CD14-positive monocyte (primary cell): ENCODE measurements at places on chromosomes 7 and 10. TPM values are rescaled to one million over a fixed set of nuclear protein-coding genes. Genes with fewer than 3 reads are reported as not detected.

DNA sequence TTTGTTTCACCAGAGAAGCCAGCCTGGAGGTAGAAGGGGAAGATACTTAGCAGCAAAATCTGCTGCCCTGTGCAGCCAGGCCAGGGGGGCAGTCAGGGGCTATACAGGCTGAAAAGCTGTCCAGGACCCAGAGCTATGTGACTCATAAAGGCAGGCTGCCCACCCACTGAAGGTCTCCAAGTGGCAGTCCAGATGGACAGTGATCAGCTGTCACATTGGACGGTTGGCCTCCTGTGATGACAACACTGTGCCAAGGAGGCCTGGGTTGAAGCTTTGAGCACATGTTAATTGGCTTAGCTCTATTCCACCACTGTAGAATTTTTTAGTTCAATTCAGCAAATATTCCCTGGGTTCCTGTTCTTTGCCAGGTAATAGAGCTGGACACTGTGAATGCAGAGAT, 577.3 kb upstream of the GALNT17 start:
- DNase-seq = no peak

GRCh38 chr7:23383225-23383624, 84.1 kb downstream of the MALSU1 start:
- DNase-seq = no peak

GRCh38 chr10:1690086-1690485, 47.2 kb downstream of the ADARB2 start:
- DNase-seq = no peak

GRCh38 chr7:468681-469562, 50.7 kb downstream of the PDGFA start:
- DNase-seq = peak; percentile 84

PLXNA4 gene
- polyA plus RNA-seq = not detected in 2 replicates

- DNase-seq = no peak
These were observed 51.3 kb upstream of the WIPF3 start for GRCh38 chr7:29754874-29755490.

XRCC2 gene
- 0.03 and 0.05 TPM in 2 replicates for polyA plus RNA-seq

ZNF438 gene
- 5.4 TPM for polyA plus RNA-seq

CCL24 gene
- 1.2 and 2.9 TPM in 2 replicates for polyA plus RNA-seq

- DNase-seq = no peak
These were observed 91.2 kb downstream of the NHLRC2 start for GRCh38 chr10:113945687-113946085.

GRCh38 chr7:77328669-77329068, 87.5 kb downstream of the GSAP start:
- DNase-seq = no peak

LRRC18 gene
- not detected in 2 replicates for polyA plus RNA-seq

FAM171A1 gene
- not detected for polyA plus RNA-seq

CPA2 gene
- not detected in 2 replicates for polyA plus RNA-seq

NXPH1 gene
- not detected in 2 replicates for polyA plus RNA-seq

GRCh38 chr7:141558544-141559183, 7.5 kb downstream of the AGK start:
- no peak for DNase-seq

GRCh38 chr7:140416560-140416959, 12.7 kb downstream of the RAB19 start:
- no peak for DNase-seq

GRCh38 chr10:13528123-13528874, 515 bp downstream of the BEND7 start:
- no peak for DNase-seq

- DNase-seq = no peak
These were observed 80.0 kb upstream of the INSIG1 start for GRCh38 chr7:155217634-155218033.

- DNase-seq = no peak
These were observed 253.6 kb upstream of the MKLN1 start for GRCh38 chr7:131074043-131074442.

- no peak for DNase-seq
These were observed 96.8 kb downstream of the GNAT3 start for GRCh38 chr7:80415114-80415513.

CLDN4 gene
- polyA plus RNA-seq = not detected

HOXA5 gene
- polyA plus RNA-seq = 1.7 and 3.0 TPM in 2 replicates

- DNase-seq = no peak
These were observed 179.7 kb downstream of the ANK3 start for GRCh38 chr10:60209874-60210570.

DNA sequence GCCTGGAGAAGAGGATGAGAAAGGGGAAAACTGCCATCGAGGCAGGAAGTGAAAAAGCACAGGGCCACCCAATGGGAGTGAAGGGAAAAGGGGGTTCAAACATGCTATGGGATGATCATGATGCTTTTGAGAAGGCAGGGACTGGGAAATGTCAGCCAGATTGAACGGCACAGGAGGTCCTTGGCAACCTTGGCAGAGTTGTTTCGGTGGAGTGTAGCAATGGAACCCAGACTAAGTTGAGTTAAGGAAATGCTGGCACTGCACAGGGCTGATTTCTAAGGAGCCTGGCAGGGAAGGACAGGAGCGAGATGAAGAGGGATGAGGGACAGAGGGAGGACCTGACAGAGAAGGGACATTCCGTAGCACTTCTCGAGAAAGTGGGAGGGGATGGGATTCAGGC, 101.4 kb downstream of the PIP4K2A start:
- DNase-seq = no peak

DNA sequence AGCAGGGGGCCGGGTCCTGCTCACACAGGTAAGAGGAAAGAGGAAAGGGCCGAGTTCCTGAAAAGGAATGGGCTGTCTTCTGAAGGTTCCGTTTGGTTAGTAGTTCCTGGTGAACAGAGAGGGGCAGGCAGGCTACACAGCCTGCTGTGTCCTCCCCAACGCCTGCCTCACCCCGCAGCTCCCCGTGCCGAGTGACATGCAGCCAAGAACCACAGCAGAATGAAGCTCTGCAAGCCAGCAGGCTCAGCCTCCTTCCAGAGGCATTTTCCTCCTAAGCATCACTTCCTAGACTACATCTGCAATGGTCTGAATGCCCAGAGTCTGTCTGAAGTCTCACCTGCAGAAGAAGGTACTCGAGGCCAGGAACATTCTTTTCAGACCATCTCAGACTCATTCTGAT, 202.4 kb upstream of the TCERG1L start:
- DNase-seq = no peak

PNLIP gene
- polyA plus RNA-seq = not detected

CYP3A7 gene
- not detected in 2 replicates for polyA plus RNA-seq

DNA sequence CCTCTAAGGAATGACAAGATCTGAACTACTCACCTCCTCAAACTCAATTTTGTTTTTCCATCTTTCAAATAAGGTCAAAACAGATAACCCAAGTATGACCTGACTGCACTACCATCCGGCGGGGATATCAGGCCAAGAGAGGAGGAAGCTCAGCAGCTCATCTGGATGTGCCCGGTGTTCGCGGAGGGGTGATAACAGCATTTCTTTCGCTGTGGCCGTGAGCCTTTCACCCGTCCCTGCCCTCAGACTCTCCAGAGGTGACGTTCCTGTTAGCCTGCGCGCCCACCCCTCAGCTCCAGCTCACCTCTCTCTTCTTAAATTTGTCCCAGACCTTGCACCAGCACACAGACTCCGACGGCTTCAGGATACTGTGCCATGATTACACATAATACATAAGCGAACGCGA, 526 bp downstream of the ZNF248 start:
- DNase-seq = peak; percentile 7

AKR1C4 gene
- not detected in 2 replicates for polyA plus RNA-seq

- DNase-seq = no peak
These were observed 898.6 kb downstream of the KCNMA1 start for GRCh38 chr10:76738991-76739390.

SLC35G1 gene
- 0.52 TPM for polyA plus RNA-seq

DNA sequence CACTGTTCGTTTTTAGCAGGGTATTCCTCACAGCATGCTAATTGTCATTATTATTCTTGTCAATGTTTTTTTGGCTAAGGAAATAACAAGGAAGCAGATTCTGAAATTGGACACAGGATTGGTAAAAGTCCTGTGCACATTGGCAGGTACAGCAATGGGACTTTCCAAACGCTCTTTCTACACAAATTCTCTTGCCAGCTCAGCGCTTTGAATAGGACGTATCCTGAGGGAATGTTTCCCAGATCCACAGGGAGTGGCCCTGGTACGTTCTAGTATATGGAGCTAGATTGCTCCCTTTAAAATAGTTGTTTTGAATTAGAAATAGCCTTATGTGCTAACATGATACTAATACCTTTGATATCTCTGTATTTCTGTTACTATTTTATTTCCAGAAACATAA, 82.8 kb upstream of the GRB10 start:
- no peak for DNase-seq

DNA sequence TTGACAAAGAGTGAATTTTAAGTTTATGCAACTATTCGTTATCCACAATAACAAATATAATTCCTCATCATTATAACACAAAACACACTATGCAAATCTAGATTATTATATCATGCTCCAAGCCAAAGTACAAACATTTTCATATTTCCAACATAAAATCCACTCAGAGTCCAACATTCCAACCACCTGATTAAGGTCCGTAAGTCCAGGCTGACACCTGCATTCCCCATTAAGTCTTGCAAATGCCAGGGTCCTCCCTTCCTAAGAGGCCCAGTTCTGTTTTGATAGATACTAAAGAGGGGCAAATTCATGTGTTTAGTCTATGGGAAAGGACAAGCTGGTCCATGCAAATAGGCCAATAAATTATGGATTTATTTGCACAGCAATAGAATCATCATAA, 206.1 kb downstream of the POU6F2 start:
- no peak for DNase-seq

GRCh38 chr7:43516581-43517342, 66.1 kb upstream of the STK17A start:
- DNase-seq = no peak

DNA sequence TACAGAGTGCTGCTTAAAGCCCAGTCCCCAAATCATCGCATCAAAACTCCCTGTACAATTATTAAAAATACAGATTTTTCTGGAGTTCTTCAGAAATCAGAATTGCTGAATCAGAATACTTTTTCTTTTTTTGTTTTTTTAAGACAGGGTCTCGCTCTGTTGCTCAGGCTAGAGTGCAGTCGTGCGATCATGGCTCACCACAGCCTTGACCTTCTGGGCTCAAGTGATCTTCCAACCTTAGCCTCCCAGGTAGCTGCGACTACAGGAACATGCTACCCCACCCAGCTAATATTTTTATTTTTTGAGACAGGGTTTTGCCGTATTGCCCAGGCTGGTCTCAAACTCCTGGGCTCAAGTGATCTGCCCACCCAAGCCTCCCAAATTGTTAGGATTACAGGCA, 3.9 kb downstream of the BBIP1 start:
- no peak for DNase-seq

DPCD gene
- polyA plus RNA-seq = 17.0 TPM

HABP2 gene
- polyA plus RNA-seq = not detected

CREB5 gene
- polyA plus RNA-seq = 44.6 and 72.3 TPM in 2 replicates

PTN gene
- polyA plus RNA-seq = not detected

DNA sequence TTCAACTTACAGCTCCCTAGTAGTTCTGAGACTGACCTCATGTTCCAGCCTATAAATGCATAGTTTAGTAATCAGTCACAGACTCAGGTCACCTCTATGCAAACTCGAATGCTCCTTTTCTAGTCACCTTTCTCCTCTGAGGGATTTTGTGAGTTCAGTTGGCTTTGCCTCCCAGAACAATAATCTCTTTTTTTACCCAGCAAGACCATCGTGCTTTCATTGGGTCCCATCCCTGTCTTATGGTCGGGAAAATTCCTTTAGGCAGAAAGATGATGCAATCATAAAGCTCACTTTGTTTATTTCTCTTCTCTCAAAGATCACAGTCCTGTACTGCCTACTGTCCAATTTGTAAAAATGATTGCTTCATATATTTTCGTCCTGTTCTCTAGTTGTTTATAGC, 38.4 kb downstream of the TWIST1 start:
- no peak for DNase-seq

PIP gene
- polyA plus RNA-seq = not detected

DPYSL4 gene
- polyA plus RNA-seq = not detected

DNA sequence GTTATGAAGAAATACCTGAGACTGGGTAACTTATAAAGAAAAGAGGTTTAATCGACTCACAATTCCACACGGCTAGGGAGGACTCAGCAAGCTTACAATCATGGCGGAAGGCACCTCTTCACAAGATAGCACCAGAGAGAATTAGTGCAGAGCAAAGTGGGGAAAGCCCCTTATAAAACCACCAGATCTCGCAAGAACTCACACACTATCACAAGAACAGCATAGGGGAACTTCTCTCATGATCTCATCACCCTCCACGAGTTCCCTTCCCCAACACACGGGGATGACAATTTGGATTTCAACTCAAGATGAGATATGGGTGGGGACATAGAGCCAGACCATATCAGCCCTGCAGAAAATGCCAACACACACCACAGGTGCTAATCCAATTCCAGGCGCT, 218.7 kb downstream of the PARD3 start:
- no peak for DNase-seq
